ENCODE measurements at places on chromosomes 4 and X. TPM values are rescaled to one million over a fixed set of nuclear protein-coding genes. Genes with fewer than 3 reads are reported as not detected.

The HSD17B11 gene
- 49.2 TPM for total RNA-seq

The MID1 gene
- total RNA-seq, result 9.0 TPM

The FAM133A gene
- not detected for total RNA-seq

The TMEM255A gene
- under 0.01 TPM for total RNA-seq

The WAS gene
- 0.20 TPM for total RNA-seq

The EMCN gene
- not detected for total RNA-seq

The PAGE5 gene
- total RNA-seq, result not detected

The RHOXF1 gene
- not detected for total RNA-seq

The DNAJB14 gene
- total RNA-seq, result 24.2 TPM

The PNMA5 gene
- total RNA-seq, result not detected

The EDA gene
- total RNA-seq, result 0.73 TPM

The GAGE12H gene
- total RNA-seq, result not detected

The RBM47 gene
- total RNA-seq, result 0.98 TPM

The RTL5 gene
- total RNA-seq, result 1.1 TPM

The XAGE1B gene
- total RNA-seq, result not detected

The TMEM271 gene
- total RNA-seq, result not detected

The IL13RA2 gene
- total RNA-seq, result 171 TPM

The KDR gene
- total RNA-seq, result under 0.01 TPM

The LPAR4 gene
- total RNA-seq, result under 0.01 TPM

The FATE1 gene
- total RNA-seq, result not detected

The RWDD4 gene
- 20.6 TPM for total RNA-seq
